ENCODE measurements at places on chromosomes 4 and X. TPM values are rescaled to one million over a fixed set of nuclear protein-coding genes. Genes with fewer than 3 reads are reported as not detected.

STARD8 gene
- total RNA-seq, result 6.5 TPM

DNA sequence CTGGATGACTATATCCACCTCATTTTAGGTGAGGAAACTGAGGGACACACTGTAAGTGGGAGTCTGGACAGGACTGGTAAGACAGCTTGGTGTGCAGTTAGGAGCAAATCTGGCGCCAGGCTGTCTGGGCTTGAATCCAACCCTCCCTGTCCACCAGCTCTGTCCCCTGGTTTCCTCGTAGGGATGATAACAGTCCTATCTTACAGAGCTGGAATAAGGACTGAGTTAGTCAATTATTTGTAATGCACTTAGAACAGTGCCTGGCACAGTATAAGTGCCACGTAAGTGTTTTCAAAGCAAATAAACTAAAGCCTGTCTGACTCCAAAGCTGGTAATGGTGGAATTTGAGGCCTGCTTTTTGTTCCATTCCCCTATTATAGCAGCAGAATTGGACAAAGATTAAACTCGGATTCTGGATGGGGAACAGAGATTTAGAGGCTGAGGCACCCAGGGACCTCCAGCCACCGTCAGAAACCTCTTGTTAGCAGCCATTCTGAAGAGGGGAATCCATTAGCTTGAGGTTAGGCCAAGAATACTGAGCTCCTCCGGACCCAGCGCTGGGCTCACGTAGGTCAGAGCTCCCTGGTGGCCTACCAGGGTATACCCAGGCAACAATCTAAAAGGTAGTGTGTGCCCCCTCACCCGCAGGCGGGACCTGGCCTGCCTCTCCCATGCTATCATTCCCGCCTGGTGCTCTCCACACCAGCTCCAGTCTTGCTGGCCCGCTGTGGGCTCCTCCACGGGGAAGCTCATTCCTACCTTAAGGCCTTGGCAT, 102.1 kb downstream of the UCHL1 start:
- peak; percentile 80 for DNase-seq

GRCh38 chr4:1990348-1990645, 18.5 kb downstream of the NELFA start:
- DNase-seq, result no peak

TRAM1L1 gene
- 0.78 TPM for total RNA-seq

GRIA3 gene
- 14.2 TPM for total RNA-seq

DNA sequence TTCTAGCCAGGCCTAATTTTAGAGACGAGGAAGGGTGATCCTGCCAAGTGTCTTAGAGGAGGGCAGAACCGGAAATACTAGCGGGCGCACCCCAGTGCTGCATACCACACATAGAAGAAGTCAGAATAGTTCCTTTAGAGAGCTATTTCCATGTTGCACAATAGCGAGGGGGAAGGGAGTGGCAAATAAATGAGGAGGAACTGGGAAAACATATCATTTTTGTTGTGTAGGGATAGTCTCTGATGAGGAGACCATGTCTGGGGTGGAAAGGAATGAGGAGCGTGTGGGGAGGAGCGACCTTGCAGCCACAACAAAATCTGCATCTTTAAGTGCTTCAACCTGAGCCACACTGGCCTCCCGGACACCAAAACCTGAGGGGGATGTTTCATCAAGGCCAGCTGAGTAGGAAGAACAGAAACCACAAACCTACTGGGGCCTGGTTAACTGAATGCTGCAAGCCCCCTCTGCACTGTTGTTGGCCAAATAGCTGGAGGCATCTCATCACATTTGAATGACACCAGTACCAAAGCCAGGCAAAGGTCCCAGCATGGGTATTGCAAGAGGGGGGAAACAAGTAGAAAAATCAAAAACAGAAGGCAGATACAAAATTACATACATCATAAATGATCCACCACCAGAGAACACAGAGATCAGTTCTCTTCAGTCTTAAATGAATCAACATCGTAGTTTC, 26.7 kb upstream of the C1QTNF7 start:
- DNase-seq, result no peak

DMRTC1 gene
- not detected for total RNA-seq

DNA sequence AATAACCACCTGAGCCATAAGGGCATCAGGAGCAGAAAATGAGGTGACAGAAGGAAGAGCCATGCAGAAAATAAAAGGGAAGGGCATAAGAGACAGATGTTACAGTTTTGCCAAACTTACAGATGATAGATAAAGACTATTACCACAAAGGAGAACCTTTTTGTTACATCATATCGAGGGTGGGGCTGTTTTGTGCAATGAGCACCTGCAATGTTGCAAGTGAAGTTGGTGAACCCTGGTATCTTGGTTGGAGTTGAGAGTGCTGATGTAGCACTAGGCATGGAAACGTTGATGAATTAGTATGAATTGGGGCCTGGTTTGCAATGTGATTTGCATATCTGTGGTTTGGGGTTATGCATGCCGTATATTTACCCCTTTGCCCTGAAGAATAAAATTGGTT, 119.8 kb upstream of the TEX13D start:
- DNase-seq, result no peak

DNA sequence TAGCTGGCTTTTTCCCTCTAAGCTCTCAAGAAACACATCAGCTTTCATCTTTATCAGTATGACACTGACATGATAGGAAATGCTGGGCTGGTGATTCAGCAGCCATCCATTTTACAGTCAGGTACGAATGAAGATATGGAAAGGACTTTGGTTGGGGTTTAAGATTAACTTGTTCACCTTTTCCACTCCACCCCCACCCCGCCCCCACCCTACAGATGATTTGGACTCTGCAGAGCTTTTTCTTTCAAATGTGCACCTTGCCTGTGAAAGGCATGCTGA, 132.6 kb downstream of the AKAP4 start:
- no peak for DNase-seq

- DNase-seq, result no peak
These were observed 191.2 kb downstream of the BANK1 start for GRCh38 chr4:101981756-101982155.
